A549 treated with GW870086 at 1 μM for 4 hours (cell line): ENCODE measurements at places on chromosomes 5 and 9. TPM values are rescaled to one million over a fixed set of nuclear protein-coding genes. Genes with fewer than 3 reads are reported as not detected.

Gene PCDHB2
- total RNA-seq = 3.3 to 4.1 TPM (median 3.4 TPM) in 5 replicates

Gene PHAX
- 42.9 to 61.9 TPM (median 52.6 TPM) in 5 replicates for total RNA-seq

Gene MLANA
- not detected in 5 replicates for total RNA-seq

Gene NOXA1
- total RNA-seq = 0.91 to 2.0 TPM (median 1.3 TPM) in 5 replicates

Gene CDX1
- total RNA-seq = not detected in 5 replicates

Gene TMOD1
- 1.6 to 2.4 TPM (median 2.1 TPM) in 5 replicates for total RNA-seq

Gene LAMC3
- 1.5 to 3.2 TPM (median 2.1 TPM) in 5 replicates for total RNA-seq

Gene FAM240B
- total RNA-seq = not detected in 5 replicates

Gene CDC26
- 45.6 to 60.1 TPM (median 47.4 TPM) in 5 replicates for total RNA-seq

Gene KIF20A
- total RNA-seq = 37.8 to 49.5 TPM (median 41.9 TPM) in 5 replicates

Gene KIF12
- 1.5 to 2.3 TPM (median 2.0 TPM) in 5 replicates for total RNA-seq

Gene KIAA1958
- 1.5 to 2.6 TPM (median 2.1 TPM) in 5 replicates for total RNA-seq

Gene CDH10
- 0.09 to 0.20 TPM (median 0.13 TPM) in 5 replicates for total RNA-seq

Gene GPSM1
- 8.8 to 14.0 TPM (median 12.7 TPM) in 5 replicates for total RNA-seq

Gene TEX48
- not detected in 5 replicates for total RNA-seq

Gene RNF180
- 0.16 to 0.35 TPM (median 0.29 TPM) in 5 replicates for total RNA-seq

Gene FOXD4L4
- total RNA-seq = 0.06 to 0.07 TPM (median 0.06 TPM) in 3 of 5 replicates, not detected in the others

Gene DMRTA1
- 0.55 to 0.83 TPM (median 0.77 TPM) in 5 replicates for total RNA-seq

Gene IFNA8
- total RNA-seq = not detected in 5 replicates

Gene AGXT2
- not detected in 5 replicates for total RNA-seq

Gene LRRC26
- total RNA-seq = 0.70 to 2.1 TPM (median 1.2 TPM) in 5 replicates

Gene ZNF454
- not detected in 5 replicates for total RNA-seq

Gene TRPM6
- 1.5 to 2.0 TPM (median 1.9 TPM) in 5 replicates for total RNA-seq

Gene PRDM9
- not detected in 5 replicates for total RNA-seq

Gene TMC1
- 0.06 to 0.29 TPM (median 0.13 TPM) in 3 of 5 replicates, not detected in the others for total RNA-seq

Gene CA9
- total RNA-seq = 5.0 to 9.7 TPM (median 6.3 TPM) in 5 replicates

Gene CDKN2A
- total RNA-seq = 0.19 TPM in 1 of 5 replicates, not detected in the others

Gene PFN3
- total RNA-seq = not detected in 5 replicates

Gene FOXI1
- total RNA-seq = not detected in 5 replicates

Gene GPR150
- 0.08 to 0.27 TPM (median 0.21 TPM) in 3 of 5 replicates, not detected in the others for total RNA-seq

Gene ESM1
- total RNA-seq = not detected in 5 replicates

Gene SLC44A1
- 23.0 to 36.2 TPM (median 32.1 TPM) in 5 replicates for total RNA-seq

Gene WDR38
- total RNA-seq = 0.10 to 0.15 TPM in 2 of 5 replicates, not detected in the others

Gene SLC27A6
- total RNA-seq = 0.03 to 0.08 TPM (median 0.05 TPM) in 3 of 5 replicates, not detected in the others

Gene FCN1
- not detected in 5 replicates for total RNA-seq

Gene SNX24
- total RNA-seq = 18.3 to 23.8 TPM (median 23.1 TPM) in 5 replicates

Gene ITGA1
- 0.56 to 1.6 TPM (median 1.4 TPM) in 5 replicates for total RNA-seq

Gene SLC22A4
- total RNA-seq = 3.5 to 6.1 TPM (median 5.1 TPM) in 5 replicates

Gene HBEGF
- total RNA-seq = 5.2 to 6.3 TPM (median 5.7 TPM) in 5 replicates

Gene ZDHHC11B
- total RNA-seq = 1.0 to 1.6 TPM (median 1.3 TPM) in 5 replicates

Gene AK3
- 40.3 to 59.5 TPM (median 53.8 TPM) in 5 replicates for total RNA-seq

Gene MCTP1
- total RNA-seq = 7.3 to 12.2 TPM (median 10.1 TPM) in 5 replicates

Gene CYSRT1
- 3.6 to 5.2 TPM (median 4.2 TPM) in 5 replicates for total RNA-seq

Gene LECT2
- not detected in 5 replicates for total RNA-seq

Gene CATSPER3
- total RNA-seq = 0.19 to 0.50 TPM (median 0.37 TPM) in 5 replicates

Gene GPR151
- not detected in 5 replicates for total RNA-seq

Gene DHX29
- total RNA-seq = 19.8 to 26.0 TPM (median 23.3 TPM) in 5 replicates

Gene ACTBL2
- total RNA-seq = 0.05 to 0.11 TPM (median 0.07 TPM) in 3 of 5 replicates, not detected in the others
